Foreskin keratinocyte (primary cell): ENCODE measurements at places on chromosomes 2 and 18.

- peak; percentile 2 for DNase-seq
These were observed 43.4 kb downstream of the RNF144A start for GRCh38 chr2:6960659-6961058.

GRCh38 chr2:64331114-64331645 lies 122.8 kb upstream of the LGALSL start:
- DNase-seq: no peak

GRCh38 chr2:31080361-31080760 lies 57.9 kb downstream of the GALNT14 start:
- DNase-seq: no peak

GRCh38 chr2:151049746-151050145 lies 211.9 kb downstream of the RBM43 start:
- peak; percentile 81 for DNase-seq

- no peak for DNase-seq
These were observed 5.0 kb downstream of the RBKS start for GRCh38 chr2:27885234-27885633.

DNA sequence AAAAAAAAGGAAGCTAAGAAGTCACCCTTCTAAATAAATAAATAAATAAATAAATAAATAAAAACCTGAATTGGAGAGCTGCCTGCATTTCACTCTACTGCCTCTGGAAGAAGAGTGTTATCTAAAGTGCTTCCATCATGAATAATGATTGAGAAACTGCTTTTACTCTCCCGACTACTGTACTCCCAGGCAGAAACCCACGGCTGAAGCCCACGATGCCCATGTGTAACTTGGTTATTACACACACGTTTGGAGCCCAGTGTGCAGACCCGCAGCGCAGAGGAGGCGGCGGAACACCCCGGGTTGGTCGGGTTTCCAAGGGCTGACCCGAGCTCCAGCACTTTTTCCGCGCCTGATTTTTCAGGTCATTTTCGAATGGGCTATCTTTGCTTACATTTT lies 697 bp upstream of the SPATS2L start:
- no peak for DNase-seq

- DNase-seq: no peak
These were observed 162.0 kb downstream of the DTNA start for GRCh38 chr18:34872066-34872465.

DNA sequence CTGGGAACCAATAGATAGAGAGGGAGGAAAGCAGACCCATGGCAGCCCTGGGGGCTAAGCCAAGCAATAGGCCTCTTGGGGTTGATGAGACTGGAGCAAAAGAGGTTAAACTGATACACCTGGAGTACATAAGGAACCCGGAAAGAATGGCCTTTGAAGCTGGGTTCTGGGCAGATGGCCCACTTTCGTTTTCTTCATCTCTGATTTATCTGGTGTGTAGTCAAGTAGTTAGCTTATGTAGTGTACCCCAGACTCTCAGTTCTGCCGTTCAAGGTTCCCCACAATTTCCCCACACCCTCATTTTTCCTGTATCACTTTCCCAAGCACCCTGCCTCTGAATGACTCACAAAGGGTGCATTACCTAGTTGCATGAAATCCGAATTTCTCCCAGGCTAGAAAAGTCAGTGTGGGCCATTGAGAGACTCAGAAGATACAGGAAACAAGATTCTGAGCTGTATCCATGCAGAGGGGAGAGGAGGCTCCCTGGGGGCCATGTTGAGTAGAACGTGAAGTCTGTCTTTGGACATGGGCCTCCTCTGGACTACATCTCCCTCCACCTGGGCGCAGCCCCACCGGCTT lies 235.0 kb downstream of the LOXHD1 start:
- DNase-seq: no peak

DNA sequence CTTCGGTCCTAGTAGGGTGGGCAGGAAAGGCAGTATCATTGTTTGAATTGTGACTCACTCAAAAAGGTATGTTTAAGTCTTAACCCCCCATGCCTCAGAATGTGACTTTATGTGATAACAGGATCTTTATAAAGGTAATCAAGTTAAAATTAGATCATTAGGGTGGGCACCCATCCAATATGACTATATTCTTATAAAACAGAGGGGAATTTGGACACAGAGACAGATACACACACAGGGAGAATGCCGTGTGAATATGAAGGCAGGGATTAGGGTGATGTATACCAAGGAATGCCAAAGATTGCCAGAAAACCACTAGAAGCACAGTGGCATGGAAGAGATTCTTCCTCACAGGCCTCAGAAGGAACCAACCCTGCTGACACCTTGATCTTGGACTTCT lies 281.8 kb downstream of the CLIP4 start:
- no peak for DNase-seq
